Activated T-helper 17 cell treated with anti-CD3 and anti-CD28 coated beads, Interleukin-2, amount 50 U/mL, for 72 hours (primary cell): ENCODE measurements at places on chromosomes 2 and 18. TPM values are rescaled to one million over a fixed set of nuclear protein-coding genes. Genes with fewer than 3 reads are reported as not detected.

DNA sequence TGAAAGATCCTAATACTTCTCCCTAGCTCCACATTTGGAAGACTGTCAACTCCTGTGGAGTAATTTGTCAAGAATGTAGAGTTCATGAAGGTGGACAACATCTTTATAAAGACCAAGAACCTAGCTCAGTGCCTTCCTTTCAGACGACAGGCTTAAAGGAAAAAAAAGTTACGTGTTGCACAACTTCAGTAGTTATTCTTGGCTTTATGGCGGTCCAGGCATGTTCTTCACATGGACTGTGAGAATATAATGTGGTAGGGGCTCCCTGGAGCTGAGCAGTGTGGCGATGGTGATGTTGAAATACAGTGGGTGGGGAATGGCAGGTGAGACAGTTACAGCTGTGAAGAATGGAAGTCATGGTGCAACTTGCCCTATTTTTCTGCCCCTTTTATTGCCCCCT lies 3.9 kb downstream of the TAF1B start:
- no peak for ATAC-seq

Gene VIL1
- not detected for total RNA-seq

- ATAC-seq, result no peak
These were observed 331.4 kb downstream of the EXOC6B start for GRCh38 chr2:72494392-72494791.

Gene IL1B
- total RNA-seq, result not detected

GRCh38 chr2:158189526-158189925 lies 87.8 kb downstream of the UPP2 start:
- ATAC-seq, result peak; percentile 36

Gene CD207
- not detected for total RNA-seq

DNA sequence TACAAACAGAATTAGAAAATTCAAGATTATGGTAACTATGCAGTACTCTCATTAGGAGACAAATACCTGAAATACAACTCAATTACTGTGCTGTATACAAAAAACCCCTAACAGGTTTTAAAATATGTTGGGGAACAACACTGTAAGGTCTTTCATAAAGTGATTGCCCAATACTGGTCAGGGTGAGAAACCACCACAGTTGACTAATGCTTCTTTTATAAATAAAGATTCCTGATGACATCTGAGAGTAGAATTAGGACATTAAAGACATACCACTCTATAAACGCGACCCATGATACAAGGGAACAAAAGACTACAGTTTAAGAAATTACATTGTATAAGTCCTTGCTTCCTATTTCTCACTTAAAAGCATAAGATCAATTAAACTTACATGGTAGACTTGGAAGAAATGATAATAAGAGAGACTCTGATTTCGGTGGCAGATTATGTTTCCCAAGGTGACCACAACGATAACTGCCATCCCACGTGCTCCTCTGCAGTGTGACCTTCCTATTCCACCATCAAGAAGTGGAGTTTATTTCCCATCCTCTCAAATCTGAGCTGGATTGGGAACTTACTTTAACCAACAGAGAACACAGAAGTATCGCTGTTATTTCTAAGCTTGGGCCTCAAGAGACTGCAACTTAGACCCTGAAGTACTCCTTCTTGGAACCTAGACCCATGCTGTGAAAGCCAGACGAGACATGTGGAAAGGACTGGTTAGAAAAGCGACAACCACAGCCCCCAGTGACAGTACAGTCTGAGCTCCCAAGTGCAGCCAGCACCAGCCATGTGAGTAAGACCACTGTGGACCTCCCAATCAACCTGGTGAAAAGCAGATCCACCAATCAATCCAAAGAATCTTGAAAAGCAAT lies 52.3 kb downstream of the ZNF521 start:
- ATAC-seq, result no peak

Gene OSBPL1A
- total RNA-seq, result 4.1 TPM

GRCh38 chr2:2867397-2867979 lies 510.1 kb downstream of the EIPR1 start:
- ATAC-seq, result no peak

Gene ZFP36L2
- 185 TPM for total RNA-seq

DNA sequence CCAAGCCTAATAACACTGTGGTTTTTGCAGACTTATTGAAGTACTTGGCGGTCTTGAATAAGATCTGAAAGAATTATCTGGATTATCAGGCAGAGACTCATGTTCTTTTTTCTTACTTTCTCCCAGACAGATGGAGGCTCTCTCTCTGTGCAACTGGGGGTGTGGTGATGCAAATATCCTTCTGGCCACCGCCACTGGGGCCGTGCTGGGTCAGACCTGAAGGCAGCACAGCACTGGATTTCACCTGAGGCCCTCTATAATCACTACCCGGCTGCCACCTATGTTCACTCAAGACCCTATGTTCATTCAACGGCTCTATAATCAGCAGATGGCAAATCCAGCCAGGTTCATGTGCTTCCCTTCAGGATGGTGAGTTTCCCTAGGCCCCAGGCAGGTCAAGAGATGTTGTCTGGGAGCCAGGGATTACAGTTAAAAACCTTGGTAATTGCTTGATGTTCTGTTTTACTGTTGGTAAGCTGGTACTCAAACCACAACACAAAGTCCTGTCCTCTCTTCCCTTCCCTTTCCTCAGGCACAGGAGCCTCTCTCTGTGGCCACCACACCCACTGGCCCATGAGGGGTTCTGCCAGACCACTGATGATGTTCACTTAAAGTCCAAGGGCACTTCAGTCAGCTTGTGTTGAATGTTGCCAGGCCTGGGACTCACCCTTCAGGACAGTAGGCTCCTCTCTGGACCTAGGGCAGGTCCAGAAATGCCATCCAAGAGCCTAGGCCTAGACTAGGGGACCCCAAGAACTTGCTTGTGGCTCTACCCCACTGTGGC lies 205.3 kb upstream of the GCFC2 start:
- no peak for ATAC-seq

GRCh38 chr2:104698276-104698675 lies 155.6 kb upstream of the POU3F3 start:
- ATAC-seq, result no peak

Gene SMC6
- total RNA-seq, result 14.1 TPM

Gene RPL37A
- total RNA-seq, result 3,993 TPM

DNA sequence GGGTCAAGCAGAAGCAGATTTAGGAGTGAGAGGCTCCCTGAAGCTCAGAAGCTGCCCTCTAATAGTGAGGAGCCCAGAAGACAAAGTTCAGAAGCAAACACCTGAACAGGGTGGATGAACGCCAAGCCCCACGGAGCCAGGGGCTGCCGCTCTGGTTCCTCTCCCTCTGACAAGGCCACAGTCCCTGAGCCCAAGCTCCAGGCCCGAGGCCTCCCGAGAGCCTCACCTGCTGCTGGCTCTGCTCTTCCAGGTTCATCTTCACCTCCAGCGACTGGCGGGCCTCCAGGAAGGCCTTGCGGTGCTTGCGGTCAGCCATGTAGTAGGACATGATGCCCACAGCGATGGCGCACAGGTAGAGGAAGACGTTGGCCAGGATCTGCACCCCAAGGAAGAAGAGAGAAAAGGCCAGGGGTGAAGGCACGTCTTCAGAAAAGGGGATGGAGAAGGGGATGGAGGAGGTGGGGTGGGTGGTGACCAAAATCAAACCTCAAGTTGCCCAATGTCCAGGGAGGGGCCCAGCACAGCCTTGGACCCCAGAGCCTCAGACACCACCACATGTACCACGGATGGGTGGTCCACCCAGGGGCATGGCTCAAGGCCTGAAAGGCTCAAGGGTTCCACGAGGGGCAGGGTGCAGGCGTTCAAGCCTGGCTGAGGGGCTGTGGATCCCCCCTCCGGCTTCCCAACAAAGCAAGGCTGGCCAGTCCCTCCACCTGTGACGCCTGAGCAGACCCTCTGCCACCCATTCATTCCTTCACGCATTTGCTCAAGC lies 47.5 kb downstream of the ADCY3 start:
- no peak for ATAC-seq

Gene SERPINB3
- total RNA-seq, result not detected

DNA sequence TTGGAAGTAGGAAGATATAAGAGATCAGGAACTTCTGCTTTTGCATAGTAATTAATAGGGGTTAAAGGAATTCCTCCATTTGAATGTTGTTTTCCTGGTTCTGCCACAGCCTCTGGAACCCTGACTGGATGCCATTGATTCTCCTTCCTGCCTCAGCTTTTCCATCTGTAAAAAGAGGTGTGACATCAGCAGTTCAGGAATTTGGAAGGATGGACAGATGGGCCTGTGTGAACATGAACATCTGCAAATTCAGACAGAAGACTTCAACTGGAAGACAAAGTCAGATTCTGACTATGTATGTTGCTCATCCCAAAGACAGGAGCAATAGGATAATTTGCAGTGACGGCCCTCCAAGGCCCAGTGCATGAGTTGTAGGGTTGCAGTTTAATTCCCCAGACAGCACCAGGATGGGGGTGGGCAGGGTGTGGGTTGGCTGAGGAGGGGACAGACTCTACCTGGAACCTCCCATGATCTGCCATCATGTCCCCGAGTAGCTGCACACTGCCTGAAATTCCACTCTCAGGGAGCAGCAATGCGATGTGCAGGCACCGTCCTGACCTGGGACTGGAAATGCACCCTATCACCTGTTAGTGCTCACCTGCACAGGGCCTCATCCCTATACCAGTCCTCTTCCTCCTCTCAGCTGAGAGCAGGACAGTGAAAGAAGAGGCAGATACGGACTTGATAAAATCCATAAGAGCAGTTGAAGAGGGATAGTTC lies 98.9 kb upstream of the EPAS1 start:
- no peak for ATAC-seq

- no peak for ATAC-seq
These were observed 124.2 kb downstream of the BCL2L11 start for GRCh38 chr2:111244864-111245263.

DNA sequence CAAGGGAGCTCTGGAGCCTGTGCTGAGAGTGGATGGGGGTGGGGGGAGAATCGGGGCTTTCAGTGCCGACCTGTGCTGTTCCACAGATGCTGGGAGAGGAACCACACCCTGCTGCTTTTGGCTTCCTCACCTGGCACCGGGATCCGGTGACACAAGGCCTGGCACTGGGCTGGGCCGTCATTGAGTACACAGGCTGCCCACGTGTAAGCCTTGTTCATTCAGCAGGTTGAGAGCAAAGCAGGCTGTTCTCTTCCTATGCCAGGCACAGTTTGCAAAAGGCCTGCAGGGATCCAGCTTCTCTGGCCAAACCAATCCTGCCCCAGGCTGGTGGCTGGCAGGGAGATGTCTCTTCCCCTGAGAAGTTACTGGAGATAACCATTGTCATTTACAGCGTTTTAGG lies 17.1 kb downstream of the TRIB2 start:
- no peak for ATAC-seq

GRCh38 chr2:219294356-219295351 lies 14.5 kb downstream of the PTPRN start:
- ATAC-seq, result peak; percentile 90

GRCh38 chr2:175597286-175597685 lies 404.8 kb downstream of the LNPK start:
- no peak for ATAC-seq

- no peak for ATAC-seq
These were observed 67.7 kb downstream of the HPCAL1 start for GRCh38 chr2:10370390-10370789.

DNA sequence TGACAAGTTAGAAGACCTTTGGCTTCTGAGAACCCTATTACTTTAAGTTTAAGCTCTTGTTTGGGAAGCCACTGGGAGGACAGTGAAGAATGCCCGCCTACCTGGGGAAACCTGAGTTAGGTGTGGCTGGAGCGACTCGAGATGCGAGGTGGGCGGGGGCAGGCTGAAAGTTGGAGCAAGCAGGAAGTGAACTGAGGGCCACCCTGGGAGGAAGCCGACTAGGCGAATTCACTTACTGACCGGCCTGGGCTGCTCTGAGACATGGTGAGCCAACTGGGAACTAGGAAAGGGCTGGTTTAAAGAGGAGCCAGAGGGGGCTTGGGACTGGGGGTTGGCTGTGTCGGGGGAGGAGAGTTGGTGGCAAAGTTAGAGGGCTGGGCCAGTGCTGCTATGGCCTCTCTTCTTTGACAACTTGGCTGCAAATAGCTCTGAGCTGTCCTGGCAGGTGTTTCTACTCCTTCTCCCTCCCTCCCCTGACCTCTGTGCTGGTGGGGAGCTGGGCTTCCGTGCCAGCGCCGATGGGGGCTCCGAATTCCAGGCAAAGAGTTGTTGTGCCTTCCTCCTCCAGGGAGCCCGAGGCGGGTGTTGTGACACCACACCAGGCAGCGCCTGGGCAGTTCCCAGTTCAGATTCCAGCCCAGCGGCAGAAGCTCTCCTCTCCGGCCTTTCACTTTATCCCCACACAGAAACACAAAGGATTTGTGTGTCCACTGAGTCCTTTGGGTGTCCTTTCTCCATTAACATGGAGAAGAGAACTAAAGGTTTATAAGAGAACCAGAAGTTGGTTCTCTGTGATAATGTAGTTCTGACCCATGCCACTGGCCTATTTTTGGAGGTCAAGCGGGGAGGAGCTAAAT lies at the start of gene VAMP8:
TSS of gene VAMP8 (plus strand) at position 201 of the 857 bp plus-strand sequence. CDS start at position 262, 61 bp downstream.
- ATAC-seq, result peak; percentile 90

DNA sequence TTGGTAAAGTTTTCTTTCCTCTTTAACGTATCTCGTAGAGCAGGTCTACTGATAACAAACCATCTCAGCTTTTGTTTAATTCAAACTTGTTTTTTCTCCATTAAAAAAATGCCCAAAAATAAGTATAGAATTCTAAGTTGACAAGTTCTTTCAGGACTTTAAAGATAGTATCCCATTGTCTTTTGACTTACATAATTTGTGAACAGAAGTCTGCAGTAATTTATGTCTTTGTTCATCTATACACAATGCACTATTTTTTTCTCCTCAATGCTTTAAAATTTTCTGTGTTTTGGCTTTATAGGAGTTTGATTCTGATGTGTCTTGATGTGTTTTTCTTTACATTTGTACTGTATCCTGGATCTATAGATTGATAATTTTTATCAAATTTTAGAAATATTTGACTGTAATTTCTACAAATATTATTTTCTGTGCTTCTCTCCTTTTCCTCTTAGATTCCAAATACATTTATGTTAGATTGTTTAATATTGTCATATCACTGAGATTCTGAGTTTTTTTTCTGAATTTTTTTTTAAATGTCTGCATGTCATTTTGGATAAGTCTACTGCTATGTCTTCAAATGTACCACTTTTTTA lies 143.3 kb downstream of the FTCDNL1 start:
- no peak for ATAC-seq

DNA sequence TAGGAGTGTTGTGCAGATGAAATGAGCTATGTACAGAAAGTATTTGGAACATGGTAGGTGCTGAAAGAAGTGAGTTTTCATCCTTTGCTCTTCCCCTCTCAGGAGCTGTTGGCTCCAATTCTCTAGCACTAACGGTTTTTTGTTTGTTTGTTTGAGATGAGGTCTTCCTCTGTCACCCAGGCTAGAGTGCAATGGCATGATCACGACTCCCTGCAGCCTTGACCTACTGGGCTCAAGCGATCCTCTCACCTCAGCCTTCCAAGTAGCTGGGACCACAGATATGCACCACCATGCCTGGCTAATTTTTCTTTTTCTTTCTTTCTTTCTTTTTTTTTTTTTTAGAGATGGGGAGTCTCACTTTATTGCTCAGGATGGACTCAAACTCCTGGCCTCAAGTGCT lies 12.8 kb downstream of the ABCG5 start:
- no peak for ATAC-seq

Gene MOGAT1
- not detected for total RNA-seq

GRCh38 chr2:115285416-115285815 lies 843.0 kb downstream of the DPP10 start:
- no peak for ATAC-seq

- ATAC-seq, result no peak
These were observed 95.3 kb downstream of the FSIP2 start for GRCh38 chr2:185833864-185834263.
